ENCODE measurements at places on chromosomes 6 and 20.

DNA sequence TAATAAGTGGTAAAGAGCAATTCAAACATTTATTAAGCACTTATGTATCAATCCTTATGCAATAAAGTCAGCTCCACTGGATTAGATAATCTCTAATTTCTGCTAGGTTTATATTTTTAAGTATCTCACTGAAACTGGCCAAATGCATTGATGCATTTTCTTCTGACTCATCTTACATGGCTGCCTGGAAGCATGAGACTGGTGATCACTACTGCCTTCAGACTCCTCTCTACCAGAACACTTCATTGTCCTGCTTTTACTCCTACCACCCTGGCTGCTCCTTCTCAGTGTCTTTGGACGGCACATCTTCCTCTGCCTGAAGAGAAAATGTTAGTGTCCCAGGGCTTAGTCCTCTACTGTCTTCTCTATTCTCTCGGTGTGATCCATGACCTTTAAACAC, 7.4 kb downstream of the CEP85L start:
- DNase-seq = no peak

- no peak for DNase-seq
Measured at GRCh38 chr6:129534926-129535325, 175.1 kb downstream of the ARHGAP18 start.

- no peak for DNase-seq
Measured at GRCh38 chr20:54146672-54147071, 27.1 kb downstream of the CYP24A1 start.

DNA sequence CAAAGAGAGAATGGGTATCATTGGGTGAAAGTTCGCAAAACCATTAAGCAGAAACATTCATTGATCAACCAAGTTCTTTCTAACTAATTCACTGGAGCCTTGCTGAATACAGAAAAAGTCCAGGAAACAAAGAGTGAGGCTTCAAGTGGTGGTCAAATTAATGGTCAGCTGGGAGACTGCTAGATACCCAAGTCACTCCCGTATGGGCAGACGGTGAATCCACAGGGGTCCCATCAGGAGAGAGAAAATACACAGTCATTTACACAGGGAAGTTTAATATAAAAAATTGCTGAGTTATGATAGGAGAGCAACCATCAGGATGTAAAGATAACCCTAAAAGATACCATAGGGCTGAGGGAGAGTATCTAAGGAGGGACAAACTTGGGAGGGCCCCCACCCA, 198.7 kb upstream of the DTNBP1 start:
- no peak for DNase-seq

- DNase-seq = no peak
Measured at GRCh38 chr6:13455552-13455966, 31.8 kb downstream of the GFOD1 start.

GRCh38 chr6:11772109-11772825, 6.3 kb downstream of the ADTRP start:
- DNase-seq = peak; percentile 80

- DNase-seq = no peak
Measured at GRCh38 chr6:150280703-150281102, 88.1 kb upstream of the IYD start.

DNA sequence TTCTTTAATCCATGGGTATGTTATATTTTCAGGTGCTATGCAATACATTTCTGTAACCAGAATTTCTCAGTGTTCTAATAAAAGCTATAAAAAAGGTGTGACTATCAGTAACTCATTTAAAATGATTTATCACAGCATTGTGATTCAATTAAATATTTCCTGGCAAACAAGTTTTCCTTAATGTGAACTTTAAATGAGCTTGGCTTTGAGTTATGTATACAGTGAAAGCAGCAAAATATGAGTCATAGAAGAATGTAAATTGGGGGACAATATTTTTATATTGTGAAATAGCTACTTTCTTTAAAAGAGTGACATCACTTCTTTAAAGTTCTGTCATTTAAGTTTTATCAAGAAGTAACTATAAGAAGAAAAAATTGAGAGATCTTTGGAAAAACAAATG, 484.9 kb upstream of the MAN1A1 start:
- no peak for DNase-seq

GRCh38 chr20:44154521-44155001, 32.4 kb downstream of the JPH2 start:
- no peak for DNase-seq

GRCh38 chr6:16437095-16437494, 198.7 kb downstream of the GMPR start:
- DNase-seq = no peak

DNA sequence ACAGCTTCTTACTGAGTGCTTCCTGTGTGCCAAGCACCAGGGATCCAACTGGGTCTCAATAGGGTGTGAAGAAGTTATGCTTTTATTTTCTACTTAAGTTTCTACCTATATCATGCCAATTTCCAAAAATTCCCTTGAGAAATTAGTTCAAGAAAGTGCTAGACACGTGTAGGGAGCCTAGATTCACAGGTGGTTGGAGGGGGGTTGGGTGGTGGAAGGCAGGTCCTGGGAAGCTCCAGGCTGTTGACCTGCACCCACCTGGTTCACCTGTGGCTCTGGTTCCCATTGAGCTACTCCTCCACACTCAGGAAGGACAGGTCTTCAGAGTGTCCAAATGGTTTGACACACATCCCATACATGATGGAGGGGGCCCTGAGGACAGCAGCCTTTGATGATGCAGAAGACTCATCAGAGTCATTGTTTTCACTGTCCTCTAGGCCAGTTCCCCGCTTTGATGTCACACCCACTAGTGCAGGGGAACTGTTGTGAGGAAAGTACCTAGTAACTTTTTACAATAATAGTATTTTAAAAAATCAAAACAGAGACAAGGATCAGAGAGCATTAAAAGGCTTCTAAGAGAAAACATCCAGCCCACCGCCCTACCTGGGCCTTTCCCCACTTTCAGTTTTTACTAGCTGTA, 39.8 kb upstream of the MYL9 start:
- no peak for DNase-seq

DNA sequence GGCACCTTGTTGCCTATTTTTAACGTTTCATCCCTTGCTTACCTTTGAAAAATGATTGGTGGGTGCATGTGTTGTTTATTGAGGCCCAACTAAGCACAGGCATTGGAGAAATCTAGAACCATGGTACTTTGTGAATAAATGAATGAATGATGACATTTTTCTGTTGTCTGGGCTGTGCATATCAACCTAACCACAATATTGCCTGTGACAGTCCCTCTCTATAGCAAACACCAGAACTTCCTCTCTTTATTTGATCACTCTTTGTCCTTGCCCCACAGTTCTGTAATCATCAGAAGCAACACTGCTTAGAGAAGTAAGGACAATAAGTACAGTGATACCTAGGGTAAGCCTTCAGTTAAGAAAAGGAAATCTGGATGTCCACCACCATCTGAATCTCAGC, 75.1 kb downstream of the TBC1D7 start:
- DNase-seq = no peak

DNA sequence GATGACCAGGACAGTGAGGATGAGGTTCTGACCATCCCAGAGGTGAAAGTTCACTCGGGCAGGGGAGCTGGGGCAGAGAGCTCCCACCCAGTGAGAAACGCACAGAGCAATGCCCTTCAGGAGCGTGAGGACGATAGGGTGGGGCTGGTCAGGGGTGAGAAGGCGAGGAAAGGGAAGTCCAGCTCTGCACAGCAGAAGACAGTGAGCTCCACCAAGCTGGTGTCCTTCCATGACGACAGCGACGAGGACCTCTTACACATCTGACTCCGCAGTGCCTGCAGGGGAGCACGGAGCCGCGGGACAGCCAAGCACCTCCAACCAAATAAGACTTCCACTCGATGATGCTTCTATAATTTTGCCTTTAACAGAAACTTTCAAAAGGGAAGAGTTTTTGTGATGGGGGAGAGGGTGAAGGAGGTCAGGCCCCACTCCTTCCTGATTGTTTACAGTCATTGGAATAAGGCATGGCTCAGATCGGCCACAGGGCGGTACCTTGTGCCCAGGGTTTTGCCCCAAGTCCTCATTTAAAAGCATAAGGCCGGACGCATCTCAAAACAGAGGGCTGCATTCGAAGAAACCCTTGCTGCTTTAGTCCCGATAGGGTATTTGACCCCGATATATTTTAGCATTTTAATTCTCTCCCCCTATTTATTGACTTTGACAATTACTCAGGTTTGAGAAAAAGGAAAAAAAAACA, 16.6 kb upstream of the SLC22A1 start:
- no peak for DNase-seq

DNA sequence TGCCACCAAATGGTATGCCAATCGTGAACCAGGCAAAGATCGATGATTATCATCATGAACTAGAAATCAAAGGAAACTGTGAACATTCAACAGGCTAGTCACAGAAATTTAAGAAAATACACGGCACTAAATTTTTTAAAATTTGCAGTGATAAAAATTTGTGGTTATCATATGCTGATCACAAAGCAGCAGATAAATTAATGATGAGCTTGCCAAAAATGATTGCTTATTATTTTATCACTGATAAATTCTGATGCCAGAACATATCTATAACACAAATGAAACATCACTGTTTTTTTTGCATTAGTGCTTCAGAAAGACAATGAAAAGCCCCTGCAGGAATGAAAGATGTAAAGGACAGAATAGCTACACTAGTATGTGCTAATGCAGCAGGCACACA, 1413.2 kb upstream of the MAP3K7 start:
- DNase-seq = no peak

- DNase-seq = no peak
Measured at GRCh38 chr20:58703765-58704371, 11.3 kb downstream of the NPEPL1 start.

GRCh38 chr6:154960299-154960843, 34.7 kb upstream of the TIAM2 start:
- no peak for DNase-seq

GRCh38 chr6:2310042-2310441, 64.6 kb upstream of the GMDS start:
- DNase-seq = no peak

DNA sequence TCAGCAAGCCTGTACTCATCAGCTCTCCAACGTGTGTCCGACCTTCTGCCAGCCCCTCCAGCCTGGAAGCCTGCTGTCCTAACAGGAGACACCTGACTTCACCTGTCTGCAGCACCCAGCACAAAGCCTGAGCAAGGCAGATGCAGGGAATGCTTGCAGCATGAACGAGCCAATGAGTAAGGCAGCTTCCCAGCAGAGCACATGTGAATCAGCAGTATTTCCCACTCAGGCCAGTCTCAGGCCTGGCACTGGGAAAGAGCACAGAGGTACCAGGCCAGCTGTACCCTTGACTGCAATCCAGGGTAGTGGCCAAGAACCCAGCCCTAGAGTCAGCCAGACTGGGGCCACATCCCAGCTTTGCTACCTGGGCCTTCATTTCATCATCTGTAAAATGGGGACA, 120.8 kb downstream of the MAFB start:
- DNase-seq = no peak

- no peak for DNase-seq
Measured at GRCh38 chr6:164195942-164196281, 781.4 kb downstream of the QKI start.

DNA sequence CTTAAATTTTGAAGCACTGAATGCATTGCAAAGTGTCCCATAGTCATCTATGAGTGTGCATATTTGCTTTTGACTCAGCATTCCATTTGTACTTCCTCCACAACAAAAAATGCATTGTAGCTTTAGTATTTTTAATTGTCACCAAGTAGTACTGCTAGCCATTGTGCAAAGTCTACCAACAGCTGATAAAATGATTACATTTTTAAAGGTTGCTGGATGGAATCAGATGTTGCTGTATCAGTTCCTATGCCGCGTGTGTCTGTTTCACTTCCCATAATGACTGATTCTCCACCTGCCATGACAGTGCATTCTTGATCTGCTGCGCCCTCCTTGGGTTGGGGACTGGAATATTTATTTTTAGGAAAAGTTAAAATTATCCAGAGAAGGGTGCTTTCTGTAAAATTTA, 41.2 kb downstream of the SLX4IP start:
- DNase-seq = no peak

DNA sequence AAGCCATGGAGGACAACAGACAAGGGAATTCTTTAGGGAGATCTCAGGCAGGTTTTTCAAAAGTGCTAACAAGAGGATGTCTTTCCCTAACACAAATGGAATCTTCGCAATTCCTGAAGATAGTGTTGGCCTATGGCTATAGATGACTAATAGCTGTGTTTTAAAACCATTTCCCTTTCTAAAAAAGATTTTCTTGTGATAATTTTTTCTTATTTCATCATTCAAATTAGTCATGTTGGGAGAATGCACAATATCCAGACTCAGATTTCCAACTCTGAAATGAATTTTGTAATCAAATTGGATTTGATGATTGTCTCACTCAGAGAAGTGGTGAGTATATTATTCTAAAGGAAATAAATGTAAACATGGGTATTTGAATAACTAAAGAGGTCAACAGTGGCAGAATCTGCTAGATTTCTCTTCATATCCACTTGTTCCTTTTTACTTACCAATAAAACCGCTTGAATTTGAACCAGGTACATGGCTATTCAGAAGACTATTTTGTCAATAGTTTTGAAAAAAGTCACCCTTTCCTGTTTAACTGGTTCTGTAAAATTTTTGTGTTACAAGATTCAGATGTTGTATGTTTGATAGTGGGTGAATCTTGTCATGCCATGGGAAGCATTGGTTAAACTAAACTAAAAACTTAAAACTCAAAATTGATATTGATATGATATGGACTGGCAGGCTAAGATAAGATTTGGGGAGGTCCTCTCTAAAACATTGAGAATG, 1223.7 kb upstream of the EYS start:
- peak; percentile 4 for DNase-seq

GRCh38 chr20:17753516-17753915, 53.8 kb downstream of the BANF2 start:
- DNase-seq = no peak

DNA sequence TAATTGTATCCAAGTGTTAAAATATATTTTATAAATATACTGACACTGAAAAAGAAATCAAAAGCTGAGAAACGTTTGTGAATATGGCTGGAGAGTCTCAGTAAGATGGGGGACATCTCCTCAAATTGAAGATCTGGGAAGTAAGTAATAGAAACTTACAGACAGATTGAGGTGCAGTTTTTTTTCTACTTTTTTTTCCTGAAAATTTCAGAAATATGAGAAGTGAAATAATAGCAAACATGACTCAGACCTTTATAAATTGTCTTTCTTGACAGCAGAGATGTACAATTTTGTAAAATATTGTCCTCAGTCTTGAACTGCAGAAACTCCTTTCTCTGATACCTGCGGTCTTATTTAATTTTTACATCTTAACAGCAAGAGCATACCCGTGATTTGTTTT, 347.1 kb downstream of the UTRN start:
- DNase-seq = no peak

Data from keratinocyte (primary cell).